ENCODE measurements at places on chromosomes 2 and 18.

DNA sequence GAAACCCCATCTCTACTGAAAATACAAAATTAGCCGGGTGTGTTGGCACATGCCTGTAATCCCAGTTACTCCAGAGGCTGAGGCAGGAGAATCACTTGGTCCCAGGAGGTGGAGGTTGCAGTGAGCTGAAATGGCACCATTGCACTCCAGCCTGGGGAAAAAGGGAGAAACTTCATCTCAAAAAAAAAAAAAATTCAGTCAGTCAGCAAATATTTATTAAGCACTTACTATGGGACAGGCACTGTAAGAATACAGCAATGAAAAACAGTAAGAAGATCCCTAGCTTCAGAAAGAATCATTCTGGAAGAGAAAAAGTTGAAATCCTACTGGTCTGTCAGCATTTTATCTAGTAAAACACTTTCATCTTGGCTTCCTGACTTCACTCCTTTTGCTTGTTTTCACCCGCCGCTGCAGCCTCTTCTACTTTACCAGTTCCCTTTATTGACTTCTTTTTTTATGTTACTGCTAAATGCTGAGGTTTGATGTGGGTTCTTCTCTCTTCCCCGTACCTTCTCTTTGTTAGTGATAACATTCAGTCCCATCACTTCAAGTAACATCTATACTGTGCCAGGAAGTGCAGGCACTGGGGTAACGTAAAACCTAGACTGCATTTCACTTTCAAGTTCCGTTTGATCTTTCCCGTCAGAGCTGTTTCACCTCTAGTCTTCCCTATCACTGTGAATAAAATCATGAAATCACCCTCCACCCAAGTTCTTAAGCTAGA, 10.8 kb upstream of the TAF4B start:
- DNase-seq, result no peak

DNA sequence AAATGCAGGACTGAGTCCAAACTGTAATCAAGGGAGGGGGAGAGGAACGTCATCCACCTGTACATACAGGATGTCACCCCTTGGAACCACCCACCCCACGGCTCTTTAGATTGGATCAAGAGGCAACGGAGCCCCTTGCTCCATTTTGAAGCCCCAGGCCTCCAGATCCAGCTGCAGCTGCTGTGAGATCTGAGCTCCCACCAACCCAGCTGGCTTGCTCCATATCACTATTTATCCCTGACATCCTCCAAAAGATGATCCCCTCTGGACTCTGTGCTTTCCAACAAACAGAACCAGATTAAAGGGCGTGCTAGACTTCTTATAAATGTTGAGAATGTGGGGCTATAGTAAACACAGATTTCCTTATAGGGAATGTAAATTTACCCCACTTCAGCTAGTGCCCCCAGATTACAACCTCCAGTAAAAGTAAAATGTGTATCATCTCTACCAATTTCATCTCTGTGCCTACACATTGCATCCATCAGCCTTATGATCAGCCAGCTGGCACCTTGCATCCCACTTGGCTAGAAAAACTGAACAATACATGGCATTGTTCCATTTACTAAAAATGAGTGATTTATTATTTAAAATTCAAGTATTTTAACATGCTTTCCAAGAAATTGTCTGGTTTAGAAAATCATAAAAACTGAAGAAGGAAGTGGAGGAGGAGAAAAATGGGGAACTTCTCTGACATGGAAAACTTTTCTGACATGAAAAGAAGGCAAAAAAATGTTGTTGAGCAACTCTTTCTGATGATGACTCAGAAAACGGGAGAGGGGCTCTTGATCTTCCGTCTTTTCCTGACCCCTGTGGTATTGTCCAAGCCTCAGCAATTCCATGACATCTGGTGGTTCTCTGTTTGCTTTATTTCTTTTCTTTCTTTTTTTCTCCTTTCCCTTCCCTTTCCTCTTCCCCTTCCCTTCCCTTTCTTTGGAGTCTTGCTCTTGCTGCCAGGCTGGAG, 262.6 kb upstream of the THUMPD2 start:
- DNase-seq, result no peak

- DNase-seq, result no peak
Observed at GRCh38 chr2:227996366-227996765, 124.9 kb downstream of the DAW1 start.

DNA sequence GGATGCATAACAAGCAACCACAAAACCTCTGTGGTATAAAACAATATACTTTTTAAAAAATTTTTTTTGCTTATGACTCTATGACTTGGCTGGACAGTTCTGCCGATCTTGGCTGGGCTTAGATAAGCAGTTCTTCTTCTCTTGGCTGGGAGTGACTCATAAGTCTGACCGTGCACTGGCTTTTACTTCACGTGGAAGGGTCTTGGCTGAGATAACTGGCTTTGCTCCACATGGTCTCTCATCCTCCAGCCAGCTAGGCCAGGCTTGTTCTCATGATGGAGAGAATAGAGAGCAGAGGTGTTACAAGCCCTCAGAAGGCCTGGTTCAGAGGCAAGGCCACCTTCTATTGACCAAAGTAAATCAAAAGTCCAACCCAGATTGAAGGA, 178.9 kb upstream of the SERPINE2 start:
- DNase-seq, result no peak

DNA sequence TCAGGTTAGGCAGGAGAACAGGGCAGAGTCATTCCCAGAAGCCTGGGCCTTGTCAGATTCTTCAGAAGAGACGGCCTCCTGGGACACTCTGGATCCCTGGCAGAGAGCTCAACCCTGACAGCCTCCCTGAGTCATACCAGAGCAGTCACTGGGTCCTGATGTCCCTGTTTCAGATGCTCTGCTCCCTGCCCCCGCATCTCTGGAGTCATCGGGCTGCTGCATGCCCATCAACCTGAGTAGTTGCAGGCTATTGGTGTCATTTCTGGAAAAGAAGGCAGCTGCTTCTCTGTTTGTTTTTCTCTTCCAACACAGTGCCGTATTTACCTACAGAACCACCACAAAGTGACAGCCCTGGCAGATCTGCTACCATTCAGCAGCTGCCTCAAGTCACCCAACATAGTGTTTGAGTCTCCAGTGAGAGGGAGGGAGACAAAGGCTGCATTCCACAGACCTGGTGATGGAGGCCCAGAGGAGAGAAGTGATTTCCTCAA, 145.1 kb downstream of the B3GNT2 start:
- peak; percentile 8 for DNase-seq

- no peak for DNase-seq
Observed at GRCh38 chr2:146123256-146123655, 1603.3 kb upstream of the ZEB2 start.

GRCh38 chr2:7672027-7672684, 754.9 kb downstream of the RNF144A start:
- DNase-seq, result peak; percentile 15

- DNase-seq, result no peak
Observed at GRCh38 chr2:187612857-187613256, 58.6 kb upstream of the TFPI start.

DNA sequence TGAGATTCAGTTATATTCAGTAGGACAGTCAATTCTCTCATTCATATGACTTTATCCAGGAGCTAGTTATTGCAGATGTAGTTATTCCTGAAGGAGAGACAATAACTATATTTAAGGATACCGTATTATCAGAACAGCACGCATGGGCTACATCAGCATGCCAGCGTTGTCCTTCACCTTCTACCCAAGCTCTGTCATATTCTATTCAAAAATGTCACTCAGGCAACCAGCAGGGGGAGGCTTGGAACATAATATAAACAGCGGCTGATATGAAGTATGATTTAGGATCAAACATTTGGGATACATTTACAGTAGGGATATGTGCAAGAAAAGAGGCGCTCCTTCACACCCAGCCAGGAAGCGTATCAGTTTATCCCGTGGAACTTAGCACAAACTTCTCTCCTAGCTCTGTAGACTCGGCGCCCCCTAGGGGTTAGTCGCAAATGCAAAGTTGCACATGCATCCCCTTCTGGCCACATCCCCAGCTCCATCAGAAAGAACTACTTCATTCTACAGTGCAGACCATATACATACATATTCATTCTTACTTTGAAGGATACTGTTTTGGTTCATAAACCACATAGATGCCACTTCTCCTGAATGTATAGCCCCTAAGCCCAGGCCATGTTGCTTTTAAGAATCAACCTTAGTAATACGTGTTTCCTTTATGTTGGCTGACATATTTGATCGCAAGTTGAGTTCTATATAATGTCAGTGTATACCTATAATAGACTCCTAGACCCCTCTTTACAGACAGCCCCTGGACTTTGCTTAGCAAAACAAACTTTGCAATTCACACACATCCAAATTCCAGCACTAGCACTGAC, 759.4 kb downstream of the ADCYAP1 start:
- peak; percentile 7 for DNase-seq

GRCh38 chr2:234195516-234195915, 145.0 kb downstream of the SPP2 start:
- DNase-seq, result no peak

GRCh38 chr2:234967201-234967869, 15.5 kb downstream of the SH3BP4 start:
- no peak for DNase-seq

DNA sequence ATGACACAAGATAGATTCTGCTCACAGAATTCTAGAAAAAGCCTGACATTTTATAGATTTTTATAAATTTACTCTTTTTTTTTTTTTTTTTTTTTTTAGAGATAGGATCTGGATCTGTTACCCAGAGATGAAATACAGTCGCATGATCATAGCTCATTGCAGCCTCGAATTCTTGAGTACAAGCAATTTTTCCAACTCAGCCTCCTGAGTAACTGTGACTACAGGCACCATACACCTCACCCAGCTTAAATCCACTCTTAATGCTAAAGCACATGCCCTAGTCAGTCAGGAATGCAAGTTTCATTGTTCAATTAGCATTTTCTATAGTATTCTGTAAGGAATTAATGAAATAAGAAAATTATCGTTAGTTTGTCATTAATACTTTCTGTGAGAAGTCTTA, 32.1 kb upstream of the WDR75 start:
- DNase-seq, result no peak

DNA sequence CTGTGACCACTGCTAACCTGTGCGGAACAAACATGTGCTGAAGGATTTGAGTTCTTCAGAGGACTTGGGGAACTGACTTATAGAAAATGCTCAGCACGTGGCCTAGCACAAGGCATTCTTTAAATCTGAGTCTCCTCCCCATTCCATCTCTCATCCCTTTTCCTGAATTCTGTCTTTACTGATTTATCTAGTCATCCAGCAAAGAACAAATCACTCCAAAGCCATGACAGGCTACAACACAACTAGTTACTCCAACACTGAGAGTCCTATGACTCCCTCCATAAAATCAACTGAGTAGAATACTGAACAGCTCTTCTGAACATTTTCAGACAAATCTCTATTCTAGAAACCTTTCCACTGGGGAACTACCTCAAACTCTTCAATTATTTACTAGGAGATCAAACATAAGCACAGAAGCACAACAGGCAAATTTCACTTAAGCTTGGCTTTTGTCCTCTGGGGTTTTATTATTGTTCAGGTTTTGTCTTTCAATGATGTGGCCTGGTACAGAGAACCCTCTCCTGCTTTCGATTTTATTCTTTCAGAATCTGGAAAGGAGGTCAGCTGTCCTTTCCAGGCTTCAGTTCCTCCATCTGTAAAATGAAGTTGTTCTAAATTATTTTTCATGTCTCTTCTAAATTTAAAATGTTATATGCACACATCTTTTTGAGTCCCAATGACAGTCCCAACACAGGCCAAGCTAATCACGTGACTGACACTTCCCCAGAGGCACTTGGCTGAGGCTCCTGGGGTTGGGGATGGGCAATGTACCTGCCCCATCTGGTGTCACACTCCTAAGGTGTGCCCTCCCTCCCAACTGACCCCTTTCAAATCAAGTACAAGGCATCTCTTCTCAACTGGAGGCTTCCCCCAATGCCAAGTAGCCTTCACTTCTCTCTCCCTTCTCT, 31.8 kb downstream of the RNU4ATAC start:
- no peak for DNase-seq

GRCh38 chr2:236408786-236409185, 144.6 kb upstream of the ASB18 start:
- no peak for DNase-seq

DNA sequence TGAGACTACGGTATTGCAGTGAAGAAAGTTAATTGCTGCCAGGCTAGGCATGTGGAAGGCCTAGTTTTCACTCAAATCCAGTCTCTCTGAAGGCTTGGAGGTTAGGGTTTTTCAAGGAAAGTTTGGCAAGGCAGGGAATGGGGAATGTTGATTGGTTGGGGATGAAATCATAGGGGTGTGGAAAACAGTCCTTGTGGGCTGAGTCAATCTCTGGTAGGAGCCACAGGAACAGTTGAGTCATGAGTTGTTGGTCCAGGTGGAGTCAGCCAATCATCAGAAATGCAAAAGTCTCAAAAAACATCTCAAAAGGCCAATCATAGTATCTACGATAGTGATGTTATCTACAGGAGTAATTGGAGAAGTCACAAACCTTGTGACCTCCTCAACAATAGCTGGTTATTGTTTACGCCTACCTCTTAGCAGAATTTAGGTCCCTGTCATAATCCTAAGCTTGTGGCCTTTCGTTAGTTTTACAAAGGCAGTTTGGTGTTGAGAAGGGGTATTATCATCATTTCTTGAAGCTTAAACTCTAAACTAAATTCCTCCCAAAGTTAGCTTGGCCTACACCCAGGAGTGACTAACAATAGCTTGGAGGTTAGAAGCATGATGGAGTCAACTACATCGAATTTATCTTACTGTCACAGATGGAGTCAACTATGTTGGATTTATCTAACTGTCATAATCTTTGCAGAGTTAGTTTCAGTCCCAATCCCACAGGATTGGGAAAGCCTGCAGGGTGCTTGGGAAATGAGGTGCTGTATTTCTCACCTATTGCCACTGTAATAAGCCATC, 33.7 kb upstream of the APCDD1 start:
- DNase-seq, result no peak

DNA sequence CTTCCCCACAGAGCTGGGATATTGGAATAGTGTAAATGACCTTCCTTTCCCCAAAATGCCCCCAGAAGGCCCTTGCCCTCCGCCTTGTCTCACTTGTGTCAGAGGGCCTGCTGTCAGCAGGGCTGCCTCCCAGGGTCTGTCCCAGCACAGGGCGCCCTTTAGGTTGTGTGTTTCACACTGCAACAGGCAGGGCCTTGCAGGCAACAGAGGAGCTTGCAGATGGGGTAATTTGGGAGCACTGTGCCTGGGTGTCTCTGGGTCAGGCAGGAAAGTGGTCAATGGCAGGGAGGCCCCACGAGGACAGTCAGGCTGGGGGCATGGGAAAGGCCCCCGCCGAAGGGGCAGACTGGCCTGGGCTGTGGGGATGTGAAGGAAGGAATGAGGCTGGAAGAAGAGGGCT, 130.7 kb downstream of the ASB1 start:
- DNase-seq, result no peak

GRCh38 chr18:35786365-35787042, 186.0 kb upstream of the RMP24 start:
- DNase-seq, result no peak

GRCh38 chr2:61951881-61952280, 46.4 kb downstream of the COMMD1 start:
- no peak for DNase-seq

- no peak for DNase-seq
Observed at GRCh38 chr18:42520138-42520537, 565.1 kb downstream of the PIK3C3 start.
